ENCODE measurements at places on chromosomes 13 and 19.

DNA sequence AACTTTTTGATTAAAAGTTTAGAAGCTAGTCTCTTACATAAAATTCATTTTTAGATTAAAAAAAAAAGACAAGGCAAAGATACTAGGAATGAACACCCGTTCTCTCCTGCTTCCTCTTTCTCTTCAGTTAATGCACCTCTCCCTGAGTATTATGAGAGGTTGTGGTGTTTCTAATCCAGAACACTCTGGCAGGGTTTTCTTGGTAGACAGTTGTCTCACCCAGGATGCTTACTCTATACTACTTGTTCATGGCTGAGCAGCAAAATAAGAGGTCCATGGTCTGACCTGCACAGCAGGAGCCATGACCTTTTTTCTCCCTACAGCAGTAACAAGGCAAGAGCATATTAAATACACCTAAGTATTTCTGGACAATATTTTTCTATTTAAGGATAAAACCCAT is 62.0 kb downstream of the MICU2 start:
- no peak for DNase-seq

DNA sequence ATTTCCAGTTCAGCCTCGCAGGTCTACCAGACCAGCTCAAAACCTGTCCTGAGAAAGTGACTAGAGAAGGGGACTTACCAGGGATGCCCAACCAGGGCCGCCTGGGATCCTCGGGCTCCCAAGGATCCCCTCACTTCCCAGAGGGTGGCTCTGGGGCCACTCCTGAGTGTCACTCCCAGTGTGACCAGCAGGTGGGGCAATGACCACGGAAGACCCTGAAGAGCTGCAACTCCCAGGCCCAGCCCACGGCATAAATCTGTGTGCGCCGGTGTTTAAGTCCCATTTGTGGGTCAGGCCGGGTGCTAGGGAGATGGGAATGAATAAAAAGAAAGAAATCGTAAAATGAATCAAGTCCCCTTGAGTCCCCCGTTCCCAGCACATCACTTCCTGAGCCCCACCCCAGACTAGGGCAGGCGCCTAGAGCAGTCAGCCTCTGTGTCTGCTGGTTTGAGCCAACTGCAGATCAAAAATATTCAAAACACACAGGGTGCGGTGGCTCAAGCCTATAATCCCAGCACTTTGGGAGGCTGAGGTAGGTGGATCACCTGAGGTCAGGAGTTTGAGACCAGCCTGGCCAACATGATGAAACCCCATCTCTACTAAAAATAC is 10.7 kb downstream of the PTGIR start:
- DNase-seq: peak; percentile 63

- no peak for DNase-seq
These were observed 44.7 kb downstream of the DHRS12 start for GRCh38 chr13:51759240-51759639.

DNA sequence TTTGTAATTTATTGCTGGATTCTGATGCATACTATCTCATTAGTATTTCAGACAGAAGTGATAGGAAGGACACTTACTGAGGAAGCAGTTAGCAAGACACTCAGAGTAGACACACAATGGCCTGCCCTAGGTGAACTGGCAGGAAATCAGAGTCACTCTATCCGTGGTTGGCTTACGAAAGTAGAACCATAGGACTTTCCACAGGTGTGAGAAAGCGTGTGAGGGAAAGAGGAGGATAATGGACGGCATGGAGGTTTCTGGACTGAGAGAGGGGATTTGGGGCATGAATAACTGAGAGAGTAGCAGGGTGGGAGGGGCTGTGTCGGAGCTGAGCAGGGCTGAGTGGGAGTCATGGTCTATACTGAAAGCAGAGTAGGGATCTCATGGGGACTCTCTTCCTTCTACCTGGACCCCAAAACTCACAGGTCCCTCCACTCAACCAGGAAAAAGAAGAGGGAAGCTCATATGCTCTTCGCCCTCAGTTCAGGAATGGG is 18.7 kb upstream of the EID2 start:
- DNase-seq: no peak

GRCh38 chr19:49758292-49758691 is 4.8 kb downstream of the TSKS start:
- DNase-seq: no peak

DNA sequence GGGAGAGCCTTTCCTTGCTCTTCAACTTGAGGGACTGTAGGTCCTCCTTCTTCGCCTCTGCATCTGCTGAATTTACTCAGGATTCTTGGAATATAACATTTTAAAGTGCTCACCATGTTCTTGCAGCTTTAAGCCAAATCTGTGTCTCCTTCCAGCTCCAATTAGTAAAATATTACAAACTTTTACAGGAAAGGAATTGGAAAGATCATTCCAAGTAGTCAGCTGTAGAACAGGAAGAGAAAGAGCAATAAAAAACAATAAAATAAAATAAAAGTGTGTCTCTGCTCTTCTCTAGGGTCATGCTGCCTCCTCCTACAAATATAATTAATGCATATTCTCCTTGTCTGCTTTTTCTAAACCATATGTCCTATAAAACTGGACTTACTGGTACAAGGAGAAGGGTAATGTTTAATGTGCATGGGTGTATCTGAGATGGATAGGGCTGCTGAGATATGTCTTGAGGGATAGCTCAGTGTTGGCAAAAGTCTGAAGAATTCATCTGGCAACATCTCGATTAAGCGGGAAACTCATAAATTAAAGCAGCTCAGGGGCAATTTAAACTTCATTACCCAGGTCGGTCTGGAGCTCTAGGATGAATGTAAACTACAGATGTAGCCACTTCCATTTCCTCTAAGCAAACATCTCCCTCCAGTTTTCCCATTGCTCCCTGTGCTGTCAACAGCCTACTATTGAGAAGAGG is 25.0 kb downstream of the ENOX1 start:
- no peak for DNase-seq

- DNase-seq: no peak
These were observed 12.4 kb downstream of the PRKD2 start for GRCh38 chr19:46704379-46705076.

- DNase-seq: no peak
These were observed 54.8 kb upstream of the SOX1 start for GRCh38 chr13:112012016-112012704.

- peak; percentile 92 for DNase-seq
These were observed at the start of gene RPL36 for GRCh38 chr19:5690125-5690954. Gene RPL36 (plus strand): TSS chr19:5690295. CDS start chr19:5690508, 213 bp downstream.

DNA sequence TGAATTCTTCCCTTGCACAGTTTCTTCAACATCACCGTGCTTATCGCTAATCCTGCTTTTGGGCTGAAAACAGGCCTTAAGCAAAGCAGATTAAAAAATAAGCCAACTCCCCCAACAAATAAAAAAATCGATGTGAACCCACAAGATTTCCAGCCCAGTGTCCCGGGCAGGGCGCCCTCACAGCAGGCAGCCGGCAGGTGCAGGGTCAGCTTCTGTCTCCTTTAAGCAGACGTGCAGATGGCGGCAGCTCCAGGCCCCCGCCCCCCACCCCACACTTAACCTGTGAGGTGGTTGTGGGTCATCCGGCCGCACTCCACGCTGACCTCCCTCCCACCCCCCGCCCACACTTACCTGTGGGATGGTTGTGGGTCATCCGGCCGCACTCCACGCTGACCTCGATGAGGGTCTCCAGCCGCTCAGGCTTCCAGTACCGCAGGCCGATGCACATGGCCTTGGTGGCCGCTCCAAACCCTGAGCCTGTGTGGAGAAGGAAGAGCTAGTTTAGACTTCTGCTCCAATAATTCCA is 19.8 kb downstream of the ADPRHL1 start:
- no peak for DNase-seq

GRCh38 chr19:12364391-12365235 is 870 bp downstream of the ZNF442 start:
- no peak for DNase-seq

- DNase-seq: no peak
These were observed 34.9 kb upstream of the METTL21C start for GRCh38 chr13:102729560-102730270.

DNA sequence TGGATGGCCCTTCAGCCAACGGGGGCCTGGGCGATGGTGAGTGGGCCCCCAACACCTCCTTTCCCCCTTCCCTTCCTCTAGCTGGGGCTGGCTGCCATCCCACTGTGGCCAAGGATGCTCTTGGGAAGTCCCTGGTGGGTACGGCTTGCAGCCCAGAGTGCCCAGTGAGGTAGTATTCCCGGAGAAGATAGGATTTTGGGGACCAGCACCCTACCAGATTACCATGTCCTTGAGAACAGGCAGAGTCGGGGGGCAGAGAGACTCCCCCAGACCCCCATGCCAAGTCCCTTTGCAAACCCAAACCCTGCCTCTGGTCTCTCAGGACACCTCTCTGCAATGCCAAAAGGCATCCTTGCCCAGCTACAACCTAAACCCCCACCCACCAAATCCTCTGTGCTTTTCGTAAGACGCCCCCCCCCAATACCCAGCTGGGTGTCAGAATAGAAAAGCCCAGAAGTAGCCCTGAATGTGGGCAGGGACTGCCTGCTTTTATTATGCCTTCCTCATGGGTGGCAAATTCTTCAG is 1.7 kb downstream of the HIF3A start:
- DNase-seq: no peak

DNA sequence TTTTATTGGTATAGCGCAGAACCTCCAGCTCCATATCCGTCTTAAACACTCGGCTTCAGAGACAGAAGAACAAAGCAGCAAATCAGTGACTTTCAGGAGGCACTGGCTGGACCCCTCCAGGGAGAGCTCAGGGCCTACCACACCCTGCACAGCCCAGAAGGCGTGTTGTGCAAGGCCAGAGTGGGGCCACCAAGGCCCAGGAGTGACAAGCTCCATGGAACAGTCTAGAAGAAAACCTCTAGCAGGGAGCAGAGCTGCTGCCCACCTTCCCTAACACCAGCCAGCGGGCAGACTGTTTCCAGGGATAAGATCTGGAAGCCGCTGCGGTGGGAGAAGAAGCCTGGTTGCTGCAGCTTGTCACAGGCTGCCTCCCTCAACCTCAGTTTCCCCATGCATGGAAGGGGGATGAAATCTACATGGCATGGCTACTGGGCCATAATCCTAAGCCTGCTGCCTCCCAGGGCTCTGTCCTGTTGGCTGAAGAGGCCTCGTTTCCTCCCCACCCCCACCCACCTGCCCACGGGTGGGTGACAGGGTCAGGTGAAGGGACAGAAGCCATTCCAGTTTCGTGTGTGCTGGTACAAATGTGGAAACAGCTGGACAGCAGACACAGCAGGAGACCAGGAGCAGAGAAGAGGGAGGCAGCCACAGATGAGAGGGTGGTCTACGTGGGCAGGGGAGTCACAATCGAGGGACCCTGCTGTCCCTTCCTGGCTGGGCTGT is 57.4 kb downstream of the PEPD start:
- no peak for DNase-seq

DNA sequence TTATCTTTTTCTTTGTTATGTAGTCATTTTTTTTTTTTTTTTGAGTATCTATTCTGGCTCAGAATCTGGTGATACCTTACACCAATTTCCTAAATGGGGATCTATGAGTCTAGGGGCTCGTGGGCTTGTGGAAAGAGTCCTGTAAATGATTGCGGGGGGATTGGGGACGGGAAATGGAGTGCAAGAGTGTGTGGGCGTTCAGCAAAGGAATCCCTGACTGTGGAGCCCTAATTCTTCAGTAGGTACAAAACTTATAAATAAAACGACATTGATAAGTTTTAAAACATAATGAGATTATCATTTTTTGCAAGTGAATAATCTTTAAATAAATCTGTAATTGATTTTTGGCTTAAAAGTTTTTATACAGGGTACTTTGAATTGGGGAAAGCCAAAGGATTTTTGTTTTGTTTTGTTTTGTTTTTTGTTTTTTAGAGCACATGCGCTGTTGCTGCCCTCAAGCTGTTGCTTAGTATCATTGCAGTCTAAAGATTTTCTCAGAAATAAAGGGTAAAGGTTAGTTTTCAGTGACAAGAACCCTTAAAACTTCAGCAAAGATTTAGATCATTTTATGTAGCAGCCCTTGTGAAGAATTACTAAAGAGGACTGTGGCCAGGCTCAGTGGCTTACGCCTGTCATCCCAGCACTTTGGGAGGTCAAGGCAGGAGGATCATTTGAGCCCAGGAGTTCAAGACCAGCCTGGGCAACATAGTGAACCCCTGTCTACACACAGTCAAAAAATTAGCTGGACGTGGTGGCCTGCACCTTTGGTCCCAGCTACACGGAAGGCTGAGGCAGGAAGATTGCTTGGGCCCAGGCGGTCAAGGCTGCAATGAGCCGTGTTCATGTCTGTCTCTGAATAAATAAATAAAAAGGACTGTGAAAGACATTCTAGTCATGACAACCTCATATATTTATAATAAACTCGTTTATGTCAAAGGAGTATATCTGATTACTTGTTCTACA is 1.7 kb downstream of the ERCC5 start:
- DNase-seq: peak; percentile 19

- no peak for DNase-seq
These were observed 12.5 kb downstream of the ZNF787 start for GRCh38 chr19:56108447-56109195.

GRCh38 chr19:4057931-4058692 is 8.6 kb downstream of the ZBTB7A start:
- peak; percentile 42 for DNase-seq

- no peak for DNase-seq
These were observed 26.7 kb downstream of the CAB39L start for GRCh38 chr13:49417161-49417560.

- DNase-seq: no peak
These were observed 9.8 kb downstream of the CLEC4M start for GRCh38 chr19:7772752-7773291.

DNA sequence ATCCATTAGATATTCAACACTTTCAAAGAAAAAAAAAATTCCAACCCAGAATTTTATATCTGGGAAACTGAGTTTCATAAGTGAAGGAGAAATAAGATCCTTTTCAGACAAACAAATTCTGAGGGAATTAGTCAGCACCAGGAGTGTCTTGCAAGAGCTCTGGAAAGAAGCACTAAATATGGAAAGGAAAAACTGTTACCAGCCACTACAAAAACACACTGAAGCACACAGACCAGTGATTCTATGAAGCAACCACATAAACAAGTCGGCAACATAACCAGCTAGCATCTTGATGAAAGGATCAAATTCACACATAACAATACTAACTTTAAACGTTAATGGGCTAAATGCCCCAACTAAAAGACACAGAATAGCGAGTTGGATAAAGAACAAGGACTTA is 368.4 kb upstream of the MIR17HG start:
- no peak for DNase-seq

- DNase-seq: no peak
These were observed 1057.7 kb upstream of the PCDH20 start for GRCh38 chr13:62473190-62473943.
